Esophagus muscularis mucosa (tissue), 4 donors: ENCODE measurements at places on chromosomes 5 and 9.

DNA sequence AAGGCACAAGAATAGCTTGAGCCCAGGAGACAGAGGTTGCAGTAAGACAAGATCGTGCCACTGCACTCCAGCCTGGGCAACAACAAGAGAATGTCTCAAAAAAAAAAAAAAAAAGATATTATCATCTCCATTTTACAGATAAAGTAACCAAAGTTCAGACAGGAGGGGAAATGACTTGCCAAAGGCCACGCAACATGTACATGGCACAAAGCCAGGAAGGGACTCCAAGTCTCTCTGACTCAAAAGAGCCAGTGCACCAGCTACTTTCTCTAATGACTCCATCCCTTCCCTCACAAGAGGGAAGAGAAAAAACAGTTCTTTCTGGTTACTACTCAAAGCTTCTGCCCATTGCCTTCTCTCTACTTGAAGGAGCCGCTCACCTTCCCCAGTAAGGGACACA, 34.1 kb downstream of the SIL1 start:
- no peak for DNase-seq

GRCh38 chr5:142826093-142826492, 55.9 kb downstream of the ARHGAP26 start:
- no peak for DNase-seq

- DNase-seq: no peak
These were observed 411.5 kb downstream of the PLK2 start for GRCh38 chr5:58048185-58048925.

DNA sequence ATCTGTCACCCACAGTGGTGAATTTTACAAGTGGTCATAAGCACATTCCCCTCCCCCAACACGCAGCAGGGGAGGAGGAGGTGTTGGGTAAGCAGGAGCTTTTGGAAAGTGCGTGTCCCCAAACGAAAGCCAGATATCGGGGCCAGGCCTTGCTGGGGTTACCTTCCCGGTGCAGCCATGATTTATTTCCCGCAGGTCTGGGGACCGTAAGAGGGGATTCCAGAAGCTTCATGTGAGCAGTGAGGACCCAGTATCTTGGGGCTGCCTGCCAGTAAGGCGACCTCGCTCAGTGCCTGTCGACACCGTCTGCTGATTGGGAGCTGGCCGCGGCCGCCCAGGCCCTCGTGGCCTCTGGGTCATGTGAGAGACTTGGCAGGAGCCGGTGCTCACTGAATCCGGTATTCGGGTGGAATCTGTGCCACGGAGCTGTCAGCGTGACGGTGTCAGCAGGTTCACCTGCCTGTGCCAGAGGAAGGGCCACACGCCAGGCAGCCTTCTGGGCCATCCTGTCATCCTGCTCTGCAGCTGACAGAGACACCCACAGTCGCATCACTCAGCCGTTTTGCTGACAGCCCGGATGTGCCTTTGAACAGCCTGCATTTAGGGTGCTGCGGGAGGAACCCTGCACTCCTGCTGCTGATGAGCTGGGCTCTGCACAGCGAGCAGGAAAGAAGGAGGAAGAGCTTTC, 37.3 kb downstream of the SEC61B start:
- peak; percentile 94 for DNase-seq

GRCh38 chr9:19496321-19497050, 87.7 kb downstream of the ACER2 start:
- DNase-seq: peak; percentile 53

GRCh38 chr9:137315581-137316011, 13.5 kb upstream of the NRARP start:
- no peak for DNase-seq

- no peak for DNase-seq
These were observed 120.5 kb upstream of the ADAMTSL1 start for GRCh38 chr9:18353473-18353872.

DNA sequence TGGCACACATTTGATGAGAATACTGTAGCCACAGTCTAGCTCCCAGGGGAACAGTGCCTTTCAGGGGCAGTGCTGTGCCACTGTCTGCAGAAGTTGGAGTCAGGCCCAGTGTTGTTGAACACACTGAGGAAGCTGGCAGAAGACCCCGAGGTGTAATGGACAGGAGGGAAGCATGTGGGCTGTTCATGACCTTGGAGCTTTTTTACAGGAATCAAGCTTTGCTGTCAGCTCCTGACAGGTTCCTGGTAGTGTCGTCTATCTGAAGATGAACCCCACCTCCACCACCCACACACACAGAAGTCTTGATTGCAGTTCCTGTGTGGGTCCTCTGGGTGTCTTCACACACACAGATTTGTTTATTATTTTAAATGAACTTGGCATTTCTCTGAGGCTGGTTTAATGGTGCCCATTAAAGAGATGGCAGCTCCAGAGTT, 40.3 kb upstream of the TNFAIP8 start:
- DNase-seq: no peak

- DNase-seq: no peak
These were observed 60.4 kb downstream of the FREM1 start for GRCh38 chr9:14849851-14850250.

GRCh38 chr9:118609355-118610044, 759.7 kb downstream of the BRINP1 start:
- DNase-seq: no peak
